GM23248 (cell line): ENCODE measurements at places on chromosomes 5 and 9. TPM values are rescaled to one million over a fixed set of nuclear protein-coding genes. Genes with fewer than 3 reads are reported as not detected.

The CYLC2 gene
- not detected in 2 replicates for total RNA-seq

- peak; percentile 49 for DNase-seq
Measured at GRCh38 chr5:180860273-180860886, 696 bp downstream of the ZFP62 start.

DNA sequence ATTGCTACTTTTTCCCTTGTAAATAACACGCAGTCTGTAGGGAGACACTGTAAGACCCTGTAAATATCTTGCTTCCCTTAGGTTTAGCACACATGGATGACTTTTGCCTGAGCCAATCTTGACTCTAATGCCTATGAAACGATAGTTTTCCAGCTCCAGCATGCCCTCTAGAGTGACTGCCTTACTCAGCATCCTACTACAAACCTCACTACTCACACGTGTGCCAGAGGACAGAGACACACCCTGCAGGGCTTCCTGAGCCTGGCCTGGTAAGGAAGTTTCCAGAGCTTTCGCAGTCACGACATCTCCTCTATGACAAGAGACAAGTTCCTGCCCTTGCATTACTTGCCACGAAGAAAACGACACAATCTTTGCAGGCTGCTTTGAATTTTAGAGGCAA, 138.1 kb downstream of the ATPSCKMT start:
- peak; percentile 88 for DNase-seq

- DNase-seq, result no peak
Measured at GRCh38 chr9:72911247-72911775, 41.5 kb downstream of the ALDH1A1 start.

DNA sequence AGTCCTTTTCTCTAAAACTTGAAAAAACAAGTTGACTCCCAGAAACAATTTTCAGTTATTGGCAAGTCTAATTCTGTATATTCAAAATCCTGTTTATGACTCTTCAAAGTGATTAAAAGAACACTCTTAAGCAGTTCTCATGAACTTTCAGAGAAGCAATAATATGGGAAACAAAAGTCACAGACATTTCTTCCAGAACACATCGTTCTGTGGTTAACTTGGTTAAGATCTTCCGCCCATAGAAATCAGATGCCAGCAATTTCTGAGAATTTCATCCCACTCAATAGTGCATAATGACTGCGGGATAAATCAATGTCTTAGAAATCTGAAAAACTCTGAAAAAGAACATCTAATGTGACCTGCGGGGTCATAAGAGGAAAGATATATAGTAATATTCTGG, 300.5 kb downstream of the COX7C start:
- no peak for DNase-seq

GRCh38 chr9:76112151-76112550, 221.7 kb downstream of the PCSK5 start:
- DNase-seq, result no peak
